ENCODE measurements at places on chromosomes 6 and 20.

GRCh38 chr6:66481216-66481615, 774.2 kb upstream of the EYS start:
- no peak for DNase-seq

DNA sequence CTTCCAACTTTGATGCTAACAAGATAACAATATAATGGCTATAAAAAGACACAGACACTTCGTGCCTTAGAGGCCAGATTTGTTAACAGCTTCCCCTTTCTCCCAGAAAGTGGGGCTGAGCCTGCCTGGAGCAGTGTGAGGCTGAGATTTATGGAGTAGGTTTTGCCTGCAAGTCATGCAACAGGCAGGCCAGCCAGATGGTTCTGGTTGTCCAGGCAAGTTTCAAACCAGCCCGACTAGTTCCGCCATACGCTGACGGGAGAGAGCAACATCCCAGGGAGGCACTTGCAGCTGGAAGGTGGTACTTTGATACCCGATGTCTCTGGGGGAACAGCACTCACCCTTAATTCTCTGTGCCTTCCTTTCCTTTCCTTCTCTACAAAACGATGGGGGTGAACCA, 81.3 kb upstream of the NAA20 start:
- DNase-seq: no peak

DNA sequence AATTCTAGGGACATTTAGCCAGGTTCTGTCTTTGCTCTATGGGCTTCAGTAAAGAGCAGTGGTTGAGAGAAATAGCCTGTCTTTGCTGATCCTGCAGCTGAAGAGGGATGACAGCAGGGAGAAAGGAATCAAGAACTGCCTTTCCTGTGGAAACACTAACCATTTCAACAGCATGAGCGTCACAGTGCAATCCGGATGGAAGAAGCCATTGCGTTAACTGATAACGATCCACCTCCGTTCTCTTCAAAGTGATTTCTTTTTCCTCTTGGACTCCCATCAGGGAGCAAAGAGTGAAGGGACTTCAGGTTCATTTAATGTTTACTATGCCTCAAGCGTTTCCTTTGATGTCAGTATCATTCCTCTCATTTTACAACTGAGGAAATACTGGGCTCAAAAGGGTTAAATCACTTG, 35.2 kb upstream of the EEF1E1 start:
- DNase-seq: no peak

GRCh38 chr6:130147111-130147510, 75.6 kb downstream of the SAMD3 start:
- no peak for DNase-seq

- DNase-seq: no peak
Measured at GRCh38 chr20:3202965-3203314, 1.5 kb downstream of the DDRGK1 start.

DNA sequence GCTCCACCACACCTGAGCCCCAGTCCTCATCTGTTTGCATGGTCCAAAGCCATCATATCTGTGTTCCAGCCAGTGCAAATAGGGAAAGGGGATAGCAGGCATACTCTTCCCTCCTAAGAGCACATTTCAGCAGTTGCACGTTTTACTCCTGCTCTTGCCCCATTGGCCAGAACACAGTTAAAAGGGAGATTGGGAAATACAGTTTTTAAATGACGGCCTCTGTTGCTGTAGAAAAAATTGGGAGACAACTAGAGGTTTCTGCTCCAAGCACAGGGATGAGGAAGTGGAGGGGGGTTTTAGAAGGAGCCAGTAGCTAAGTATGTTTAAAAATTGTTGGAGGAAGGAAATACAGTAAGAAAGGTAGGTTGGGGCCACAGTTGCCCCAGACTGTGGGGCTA, 14.6 kb upstream of the STK35 start:
- DNase-seq: no peak

DNA sequence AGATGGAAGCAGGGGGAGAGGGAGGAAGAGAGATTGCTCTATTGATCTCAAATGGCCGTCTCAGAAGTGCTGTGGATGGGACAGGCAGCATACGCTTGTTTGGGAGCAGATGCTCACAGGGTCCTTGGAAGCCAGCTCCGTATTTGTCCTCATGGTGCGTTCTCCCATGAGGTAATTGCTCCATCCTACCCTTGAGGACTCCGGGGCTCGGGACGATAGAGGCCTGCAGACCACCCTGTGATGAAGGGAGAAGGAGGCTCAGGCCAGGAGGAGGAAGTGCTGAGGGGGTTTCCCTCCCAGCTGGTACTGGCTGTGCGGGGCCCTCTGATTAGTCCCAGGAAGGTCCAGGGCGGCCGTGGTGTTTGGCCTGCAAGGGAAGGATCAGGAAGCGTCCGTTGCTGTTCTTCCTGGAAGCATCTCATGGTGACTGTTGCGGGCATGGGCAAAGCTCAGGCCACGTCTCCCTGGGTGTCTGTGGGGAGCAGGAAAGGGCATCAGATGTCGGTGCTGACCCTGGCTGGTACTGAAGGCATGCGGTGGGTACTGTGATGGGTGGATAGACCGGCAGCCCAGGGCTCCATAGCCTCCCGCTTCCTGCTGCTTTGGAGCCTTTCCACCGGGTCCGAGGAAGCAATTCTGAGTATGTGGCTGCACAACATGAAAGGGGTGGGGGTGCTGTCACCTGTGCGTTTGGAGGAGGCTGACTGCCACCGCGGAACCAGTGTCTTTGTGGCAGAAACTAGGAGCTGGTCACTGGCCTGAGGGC, 158.3 kb downstream of the SYCP2 start:
- no peak for DNase-seq

DNA sequence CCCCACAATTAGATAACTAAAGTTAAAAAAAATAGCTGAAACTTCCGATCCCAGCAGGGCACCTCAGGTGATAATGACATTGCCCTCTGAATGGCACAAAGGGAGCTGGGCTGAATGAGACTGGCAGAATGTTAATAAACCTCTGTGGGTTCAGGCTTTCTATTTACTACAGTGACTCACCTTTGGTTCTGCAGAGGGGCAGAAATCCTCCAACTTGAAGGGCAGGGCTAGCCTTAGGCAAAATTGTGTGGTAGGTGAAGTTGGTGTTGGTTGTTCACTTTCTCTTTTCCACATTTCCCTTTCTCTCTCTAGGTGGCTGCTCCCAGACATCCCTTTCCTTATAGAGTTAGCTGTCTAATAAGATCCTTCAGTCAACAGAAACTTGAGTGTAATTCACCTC, 625.2 kb downstream of the EPM2A start:
- no peak for DNase-seq

GRCh38 chr6:155483858-155484257, 28.2 kb upstream of the NOX3 start:
- no peak for DNase-seq

GRCh38 chr20:23047001-23047737, 2.3 kb downstream of the THBD start:
- DNase-seq: no peak

DNA sequence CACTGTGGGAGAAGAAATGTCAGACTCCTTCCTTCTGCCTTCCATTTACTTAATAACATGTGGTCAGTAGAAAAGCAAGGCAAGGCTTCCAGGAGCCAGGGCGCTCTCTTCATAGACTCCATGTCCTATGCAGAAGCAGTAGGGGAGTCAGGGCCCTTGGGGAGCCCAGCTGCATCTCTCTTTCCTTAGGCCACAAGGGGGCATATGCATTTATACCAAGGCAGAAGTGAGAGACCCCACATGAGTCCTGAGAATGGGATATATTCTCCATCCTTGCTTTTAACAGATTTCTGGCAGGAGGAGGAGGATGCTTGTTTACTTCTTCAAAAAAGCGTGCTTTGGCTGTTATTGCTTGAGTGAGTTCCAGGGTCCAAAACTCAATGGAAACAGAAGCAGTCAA, 198.5 kb downstream of the HIVEP2 start:
- no peak for DNase-seq

DNA sequence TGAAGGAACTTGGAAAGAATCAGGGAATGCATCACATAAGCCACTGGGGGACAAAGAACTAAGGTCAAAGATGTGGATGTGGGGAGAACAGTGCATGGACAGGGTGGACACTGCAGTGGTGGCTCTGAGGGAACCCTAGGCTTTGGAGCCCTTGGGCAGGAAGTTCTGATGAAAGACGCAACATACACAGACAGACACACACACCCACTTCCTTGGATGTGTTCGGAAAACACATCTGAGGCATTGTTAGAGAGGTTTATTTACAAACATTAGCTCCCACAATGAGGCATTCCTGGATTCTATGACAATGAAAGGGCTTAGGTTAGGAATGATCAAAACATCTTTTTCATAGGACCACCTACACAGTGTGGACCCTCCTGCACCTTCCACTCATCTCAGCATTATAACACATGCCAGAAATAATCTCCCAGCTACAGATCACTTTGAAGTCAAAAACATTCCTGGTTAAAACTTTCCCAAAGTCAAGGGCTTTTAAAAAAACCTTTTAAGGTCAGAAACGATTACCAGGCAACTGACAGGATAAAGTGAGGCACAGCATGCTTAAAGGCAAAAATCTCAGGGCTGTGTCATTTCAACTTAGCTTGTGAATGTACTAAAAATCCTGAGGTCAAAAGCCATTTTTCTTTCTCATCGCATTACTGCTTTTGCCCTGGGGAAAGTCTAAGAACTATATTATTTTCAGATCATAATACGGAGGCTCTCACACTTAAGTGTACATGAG, 6.4 kb upstream of the METTL24 start:
- no peak for DNase-seq

DNA sequence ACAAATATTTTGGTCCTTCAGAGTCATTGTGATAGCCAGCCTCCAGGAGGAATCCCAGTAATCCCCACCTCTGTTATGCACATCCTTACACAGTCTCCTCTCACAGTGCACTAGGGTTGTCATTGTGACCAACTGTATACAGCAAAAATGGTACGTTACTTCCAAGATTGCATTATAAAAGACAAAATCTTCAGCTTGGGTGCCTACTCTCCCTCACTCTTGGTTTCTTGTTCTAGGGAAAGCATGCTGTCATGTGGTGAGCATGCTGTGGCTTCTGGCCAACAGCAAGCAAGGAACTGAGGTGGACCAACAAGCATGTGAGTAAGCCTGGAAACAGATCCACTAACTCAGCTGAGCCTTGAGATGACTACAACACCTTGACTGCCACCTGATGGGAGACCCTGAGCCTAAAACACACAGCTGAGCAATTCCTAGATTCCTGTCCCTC, 130.1 kb upstream of the DST start:
- DNase-seq: peak; percentile 32

GRCh38 chr6:38755874-38756273, 40.8 kb downstream of the DNAH8 start:
- no peak for DNase-seq

- DNase-seq: no peak
Measured at GRCh38 chr6:121310495-121310894, 23.8 kb downstream of the TBC1D32 start.

GRCh38 chr6:16849988-16850680, 88.9 kb upstream of the ATXN1 start:
- no peak for DNase-seq

- no peak for DNase-seq
Measured at GRCh38 chr6:11179419-11180202, 52.9 kb downstream of the NEDD9 start.

DNA sequence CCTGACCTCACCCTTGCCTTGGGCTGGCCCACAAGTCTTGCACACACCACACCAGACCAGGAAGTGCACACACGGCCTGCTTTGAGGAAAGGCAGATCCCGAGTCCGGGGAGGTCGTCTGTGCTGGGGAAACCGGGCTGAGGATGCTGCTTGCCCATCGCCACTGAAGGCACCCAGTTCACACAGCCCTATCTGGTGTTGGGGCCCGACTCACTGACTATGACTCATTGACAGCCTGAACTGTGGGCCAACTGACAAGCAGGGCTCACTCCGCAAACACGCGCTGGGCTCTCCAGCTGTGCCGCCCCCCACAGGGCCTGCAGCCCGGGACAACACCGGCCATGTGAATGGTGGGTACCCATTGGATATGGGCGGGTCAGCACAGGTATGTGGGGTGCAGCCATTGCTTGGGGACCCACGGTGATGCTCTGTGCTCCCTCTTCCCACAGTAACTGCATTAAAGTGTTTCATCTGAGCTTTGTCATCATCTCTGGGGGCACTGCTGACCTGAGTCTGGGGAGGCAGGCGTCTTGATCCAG, 1.6 kb downstream of the SAMD10 start:
- DNase-seq: no peak

GRCh38 chr20:43920797-43921196, 6.1 kb downstream of the TOX2 start:
- no peak for DNase-seq

DNA sequence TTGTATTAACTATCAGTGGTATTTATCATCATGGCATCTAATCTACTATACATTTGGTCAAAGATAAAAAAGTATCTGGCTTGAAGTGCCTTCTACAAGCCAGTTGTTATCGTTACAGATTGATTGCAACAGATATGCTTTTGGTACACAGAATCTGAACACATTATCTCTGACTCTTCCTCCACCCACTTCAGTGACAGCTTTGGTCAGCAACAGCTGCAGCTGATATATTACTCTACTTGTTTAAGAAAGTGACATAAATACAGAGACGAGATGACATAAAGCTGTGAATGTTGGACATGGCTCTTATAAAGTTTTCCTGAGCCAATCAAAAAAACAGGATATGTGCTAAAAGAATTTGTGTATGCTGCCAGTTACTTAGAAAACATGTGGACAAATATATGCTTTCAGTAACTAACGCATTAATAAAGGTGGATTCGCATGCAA, 77.6 kb downstream of the HIVEP2 start:
- no peak for DNase-seq

- no peak for DNase-seq
Measured at GRCh38 chr6:84350397-84350796, 123.0 kb upstream of the CEP162 start.

DNA sequence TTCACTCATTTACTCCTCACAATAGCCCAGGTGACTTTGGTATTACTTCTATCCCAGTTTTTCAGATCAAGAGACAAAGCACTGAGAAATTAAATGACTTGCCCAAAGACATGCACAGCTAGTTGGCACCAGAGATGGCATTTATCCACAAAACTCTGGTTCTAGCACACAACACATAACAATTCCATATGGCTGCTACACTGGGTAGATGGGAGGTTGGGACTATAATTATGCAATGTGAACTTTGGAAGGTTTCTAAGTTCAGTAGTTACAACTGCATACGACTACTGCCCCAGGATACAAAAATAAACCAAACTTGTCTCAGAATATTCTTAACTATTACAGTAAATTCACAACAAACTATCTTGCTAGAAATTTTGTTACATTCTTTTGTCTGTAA, 54.2 kb upstream of the MLIP start:
- no peak for DNase-seq

DNA sequence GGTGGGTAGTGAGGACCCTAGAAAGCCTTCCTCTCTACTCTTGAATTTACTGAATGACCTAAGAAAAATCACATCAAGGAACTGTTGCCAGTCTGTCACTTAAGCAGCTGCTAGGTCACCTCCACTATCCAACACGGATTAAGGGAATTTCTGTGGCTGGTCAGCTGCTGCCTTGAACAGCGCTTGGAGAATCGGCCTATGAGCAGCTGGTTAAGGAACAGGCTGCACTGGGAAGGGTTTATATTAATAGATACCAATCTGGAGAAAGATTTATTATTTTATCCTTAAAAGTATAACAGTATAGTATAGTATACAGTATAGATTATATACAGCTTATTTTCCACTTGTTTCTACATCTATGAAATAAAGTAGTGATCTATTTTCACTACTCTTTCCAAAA, 6.5 kb downstream of the PTPRK start:
- DNase-seq: no peak
